Naive B cell (primary cell): ENCODE measurements at places on chromosomes 3 and 15. TPM values are rescaled to one million over a fixed set of nuclear protein-coding genes. Genes with fewer than 3 reads are reported as not detected.

The SNUPN gene
- 17.0 TPM for polyA plus RNA-seq

The TMEM207 gene
- polyA plus RNA-seq, result not detected

DNA sequence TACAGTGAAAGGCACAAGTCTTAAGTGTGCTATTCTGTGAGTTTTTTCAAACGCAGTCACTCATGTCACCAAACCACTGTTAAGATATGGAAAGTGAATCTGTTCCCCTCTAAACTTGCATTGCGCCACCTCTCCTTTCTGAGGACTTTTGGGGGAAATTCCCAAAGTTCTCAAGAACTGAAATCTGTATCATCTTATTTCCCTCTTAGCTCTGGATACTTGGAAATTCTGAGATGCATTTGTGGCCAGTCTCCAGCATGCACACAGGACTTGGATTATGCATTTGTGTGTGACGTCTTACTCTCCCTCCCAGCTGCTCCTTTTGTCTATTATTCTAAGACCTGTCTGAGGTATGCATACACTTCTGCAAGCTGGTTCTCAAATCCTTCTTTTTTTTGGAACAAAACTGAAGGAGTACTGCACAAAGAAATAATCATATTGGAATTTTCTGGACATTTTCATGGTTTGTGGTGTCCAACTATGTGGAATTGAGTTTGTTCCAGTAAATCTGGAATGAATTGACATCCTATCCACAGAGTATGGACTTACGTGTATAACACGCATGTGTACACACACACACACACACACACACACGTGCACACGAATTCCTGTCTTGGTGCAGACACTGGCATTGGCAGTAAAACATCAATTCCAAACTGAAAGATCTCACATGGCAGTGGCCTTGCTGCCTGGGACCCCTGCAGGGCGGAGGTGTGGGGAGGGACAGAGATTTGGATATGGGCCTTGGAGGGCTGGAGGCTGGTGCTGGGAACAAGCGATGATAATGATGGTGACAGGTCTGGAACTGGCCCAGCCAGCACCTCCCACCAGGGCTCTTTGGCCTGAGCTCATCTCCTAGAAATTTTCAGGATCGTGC lies 8.2 kb upstream of the LCTL start:
- DNase-seq, result no peak

DNA sequence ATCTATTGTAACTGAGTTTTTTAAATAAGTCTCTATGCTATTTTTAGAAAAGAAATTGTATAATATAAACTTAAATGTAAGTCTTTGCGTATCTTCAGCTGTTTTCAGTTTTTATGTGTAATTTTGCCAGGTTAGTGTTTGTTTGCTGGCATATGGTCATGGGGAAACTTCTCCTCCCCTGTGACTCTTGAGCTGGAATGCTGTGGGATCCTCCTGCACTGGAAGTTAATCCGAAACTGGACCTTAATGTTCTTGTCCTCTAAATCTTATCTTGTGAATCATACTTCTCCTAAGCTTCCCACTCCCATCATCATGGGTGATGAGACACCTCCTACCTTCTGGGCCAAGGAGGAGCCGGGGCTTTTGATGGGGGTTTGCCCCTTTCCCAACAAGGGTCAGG lies 52.4 kb upstream of the CHST2 start:
- DNase-seq, result no peak

- DNase-seq, result no peak
These were observed 976 bp downstream of the DIS3L start for GRCh38 chr15:66294157-66294931.

- DNase-seq, result no peak
These were observed 49.0 kb downstream of the B3GNT5 start for GRCh38 chr3:183301937-183302580.

GRCh38 chr3:182000447-182000846 lies 288.7 kb downstream of the SOX2 start:
- no peak for DNase-seq
